ENCODE measurements at places on chromosomes 6 and 20.
A peak's percentile ranks its signal among the peaks of the same experiment; 100 is the strongest.

DNA sequence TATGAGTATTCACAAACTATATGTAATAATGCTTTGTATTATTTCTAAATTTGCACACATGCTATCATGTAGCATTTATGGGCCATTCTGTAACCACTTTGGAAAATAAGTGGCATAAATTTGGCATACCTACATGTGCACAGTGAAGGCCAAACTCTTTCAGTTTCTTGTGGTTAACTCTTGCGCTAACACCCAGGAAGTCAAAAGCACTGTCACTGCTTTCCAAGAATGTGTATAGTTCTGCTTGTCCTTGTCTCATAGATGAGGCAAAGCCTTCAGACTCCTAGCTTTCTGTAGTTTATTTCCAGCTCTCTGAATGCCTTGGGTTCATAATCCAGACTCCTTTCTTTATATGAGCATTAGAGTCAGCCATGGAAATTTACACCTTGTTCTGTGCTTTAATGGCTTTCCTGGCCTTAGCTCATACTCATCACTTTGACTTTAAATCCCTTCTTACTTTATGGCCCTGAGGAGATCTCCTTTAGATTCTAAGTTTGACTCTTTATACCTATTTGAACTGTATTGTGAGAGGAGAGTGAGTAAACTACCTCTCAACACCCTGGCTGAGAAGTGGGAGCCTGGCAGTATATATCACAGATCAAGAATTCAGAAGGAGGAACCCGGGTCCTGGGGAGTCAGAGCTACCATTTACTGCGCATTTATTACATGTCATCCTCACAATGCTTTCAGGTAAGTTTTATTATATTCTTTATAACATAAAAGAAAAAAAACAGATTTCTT, 949 bp upstream of the SLC17A3 start:
- DNase-seq = no peak

DNA sequence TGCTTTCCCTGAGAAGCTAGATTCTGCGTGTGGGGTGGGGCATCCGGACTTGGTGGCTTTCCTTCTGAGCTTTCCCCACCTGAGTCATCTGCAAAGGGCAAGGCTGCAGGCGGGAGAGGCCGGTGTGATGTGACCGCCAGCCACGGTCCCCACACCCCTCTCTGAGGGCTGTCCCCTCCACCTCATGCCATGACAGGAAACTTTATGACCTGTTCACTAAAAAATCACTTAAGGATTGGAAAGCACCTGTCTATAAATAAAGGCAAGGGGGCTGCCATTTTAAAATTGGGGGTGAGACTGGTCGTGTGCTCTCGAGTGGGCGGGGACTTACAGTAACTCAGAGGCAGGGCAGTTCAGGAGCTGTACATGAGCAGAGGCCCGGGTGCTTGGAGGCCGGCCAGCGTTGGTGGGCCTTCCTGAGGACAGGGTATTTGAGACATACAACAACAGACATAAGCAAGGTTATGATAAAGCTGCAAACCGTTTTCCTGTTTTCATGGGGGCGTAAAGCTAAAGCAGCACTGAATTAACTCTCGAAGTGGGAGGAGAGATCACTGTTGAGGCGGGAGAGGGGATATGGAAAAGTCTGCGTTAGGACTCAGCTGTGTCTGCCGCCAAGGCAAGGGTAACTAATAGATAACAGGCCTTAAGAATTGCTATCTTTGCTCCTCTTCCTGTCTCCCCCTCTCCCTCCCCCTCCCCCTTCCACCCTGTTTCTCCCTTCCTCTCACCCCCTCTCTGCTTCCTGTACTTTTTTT, 16.1 kb upstream of the SERPINB1 start:
- peak; percentile 67 for DNase-seq

GRCh38 chr6:38937839-38938613, 110.6 kb upstream of the GLP1R start:
- no peak for DNase-seq

DNA sequence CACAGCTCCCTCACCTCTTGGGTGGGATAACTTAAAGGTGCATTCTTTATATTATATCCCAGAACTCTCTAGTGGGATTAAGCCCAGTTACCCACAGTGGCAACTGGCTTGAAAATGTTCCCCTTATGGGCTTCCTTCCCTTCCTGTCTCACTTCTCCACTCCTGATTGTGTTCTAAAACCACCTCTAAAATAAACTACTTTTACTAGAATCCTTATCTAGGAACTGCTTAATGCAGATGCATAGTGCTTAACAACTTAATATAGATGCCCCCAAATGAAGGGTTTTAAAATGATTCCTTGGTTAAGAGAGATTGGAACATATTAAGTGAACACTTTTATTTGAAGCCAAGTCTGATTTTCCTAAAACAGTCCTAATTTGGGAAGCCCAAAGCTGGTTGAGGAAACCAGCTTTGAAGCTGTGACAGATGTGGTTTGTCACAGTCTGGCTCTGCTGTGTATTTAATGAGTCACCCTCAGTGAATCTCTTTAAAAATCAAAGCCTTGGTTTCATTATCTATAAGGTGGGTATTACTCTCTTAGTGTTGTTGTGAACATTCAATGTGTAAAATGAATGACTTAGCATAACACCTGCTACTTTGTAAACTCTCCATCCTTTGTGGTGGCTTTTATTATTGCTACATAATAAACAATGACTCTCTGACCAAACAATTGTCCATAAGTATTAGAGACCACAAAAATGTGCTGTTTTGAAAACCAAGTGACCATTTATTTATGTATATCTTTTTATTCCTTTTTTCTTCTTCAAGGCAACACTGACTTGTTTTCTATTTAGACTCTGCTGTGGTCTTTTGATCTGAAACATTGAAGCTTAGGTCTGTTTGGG, 24.4 kb downstream of the PLCB1 start:
- DNase-seq = no peak

DNA sequence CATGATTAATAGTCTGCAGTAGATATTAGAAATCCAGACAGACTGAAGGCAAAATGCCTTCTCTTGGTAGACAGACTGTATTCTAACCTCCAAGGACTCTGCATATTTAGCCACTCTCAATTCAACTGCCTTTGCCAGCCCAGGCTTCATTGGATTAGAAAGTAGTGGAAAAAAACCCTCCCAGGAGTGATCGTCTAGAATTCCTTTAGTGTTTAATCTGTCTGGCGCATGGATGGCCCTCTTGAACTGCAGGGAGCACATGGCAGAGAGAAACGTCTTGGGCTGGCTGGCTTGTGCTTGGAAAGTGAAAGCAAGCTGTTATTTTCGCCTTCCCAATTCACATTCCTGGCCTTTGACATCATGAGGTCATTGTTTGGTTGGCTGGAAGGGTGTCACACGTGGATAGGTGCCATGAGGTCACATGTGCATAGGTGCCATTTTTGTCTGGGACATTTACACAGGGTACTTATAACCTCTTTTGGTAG, 30.9 kb upstream of the NEDD9 start:
- DNase-seq = no peak

GRCh38 chr20:59789686-59790085, 143.8 kb downstream of the SYCP2 start:
- no peak for DNase-seq

GRCh38 chr6:88728756-88729155, 234.7 kb downstream of the RNGTT start:
- no peak for DNase-seq

DNA sequence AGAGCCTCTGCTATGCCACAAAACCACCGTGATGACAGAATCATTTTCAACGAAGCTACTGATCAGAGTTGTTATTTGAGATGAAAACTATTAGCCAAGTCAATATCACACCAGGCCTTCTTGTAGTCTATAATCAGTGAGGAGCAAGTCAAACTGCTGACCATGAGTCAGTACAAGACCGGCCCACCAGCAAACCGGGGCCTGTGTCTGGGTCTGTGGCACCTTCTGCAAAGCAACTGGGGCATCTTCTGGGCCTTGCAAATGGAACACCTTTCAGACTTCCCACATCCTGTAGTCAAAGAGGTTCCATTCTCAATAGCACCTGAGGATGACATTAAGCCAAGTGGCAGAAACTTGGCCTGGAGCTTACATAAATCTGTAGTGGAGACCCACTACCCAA, 38.5 kb downstream of the CPXM1 start:
- no peak for DNase-seq

DNA sequence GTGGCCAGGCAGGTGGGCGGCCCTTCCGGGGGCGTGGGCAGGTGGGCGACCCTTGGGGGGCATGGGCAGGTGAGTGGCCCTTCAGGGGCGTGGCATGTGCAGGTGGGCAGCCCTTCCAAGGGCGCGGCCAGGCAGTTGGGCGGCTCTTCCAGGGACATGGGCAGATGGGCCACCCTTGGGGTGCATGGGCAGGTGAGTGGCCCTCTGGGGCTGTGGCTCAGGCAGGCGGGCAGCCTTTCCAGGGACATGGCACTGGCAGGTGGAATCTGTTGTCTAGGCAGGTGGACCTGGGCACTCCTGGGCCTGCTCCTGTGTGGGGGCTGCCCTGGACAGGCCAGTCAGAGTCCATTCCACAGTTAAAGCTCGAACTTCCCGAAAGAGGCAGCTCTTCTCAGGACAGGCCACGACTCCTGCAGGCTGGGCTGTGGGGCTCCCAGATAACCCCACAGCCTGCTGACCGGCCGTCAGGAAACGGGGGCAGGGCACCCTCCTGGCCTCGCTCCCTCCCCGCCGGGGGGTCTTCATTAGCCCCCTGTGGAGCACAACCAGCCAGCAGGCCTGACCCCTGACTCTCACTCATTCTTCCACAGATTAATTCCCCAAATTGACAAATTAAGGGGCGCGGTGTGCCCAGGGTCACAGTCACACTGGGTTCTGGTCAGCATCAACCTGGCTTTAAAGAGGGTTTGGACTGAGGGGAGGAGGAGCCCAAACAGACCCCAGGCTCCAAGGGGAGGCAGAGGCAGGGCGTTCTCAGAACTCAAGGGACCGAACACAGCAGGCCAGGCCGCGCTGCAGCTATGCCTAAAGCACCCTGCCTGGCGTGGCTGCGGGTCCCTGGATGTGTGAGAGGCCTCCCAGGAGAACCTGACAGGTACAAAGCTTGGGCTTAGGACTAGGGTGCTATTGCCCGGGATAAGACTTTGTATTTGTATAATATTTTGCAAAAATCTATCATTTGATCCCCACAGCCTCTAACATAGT, 130.0 kb downstream of the DLL1 start:
- DNase-seq = no peak

DNA sequence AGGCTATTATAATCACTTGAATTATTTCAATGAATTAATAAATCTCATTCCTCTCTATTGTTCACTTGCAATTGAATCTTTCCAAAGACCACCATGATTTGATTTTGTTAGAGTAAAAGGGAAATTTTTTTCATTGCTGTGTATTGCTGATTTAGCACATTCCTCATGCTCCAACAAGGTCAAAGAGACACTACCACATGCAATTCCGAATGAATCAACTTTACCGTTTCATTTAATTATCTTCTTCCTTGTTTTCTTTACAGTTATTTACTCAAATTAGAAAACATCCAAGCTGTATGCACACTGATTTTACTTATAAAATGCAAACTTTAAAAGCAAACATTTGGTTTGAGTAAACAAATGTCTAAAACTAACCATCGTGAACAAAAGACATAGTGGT, 967 bp downstream of the KIAA0408 start:
- no peak for DNase-seq

DNA sequence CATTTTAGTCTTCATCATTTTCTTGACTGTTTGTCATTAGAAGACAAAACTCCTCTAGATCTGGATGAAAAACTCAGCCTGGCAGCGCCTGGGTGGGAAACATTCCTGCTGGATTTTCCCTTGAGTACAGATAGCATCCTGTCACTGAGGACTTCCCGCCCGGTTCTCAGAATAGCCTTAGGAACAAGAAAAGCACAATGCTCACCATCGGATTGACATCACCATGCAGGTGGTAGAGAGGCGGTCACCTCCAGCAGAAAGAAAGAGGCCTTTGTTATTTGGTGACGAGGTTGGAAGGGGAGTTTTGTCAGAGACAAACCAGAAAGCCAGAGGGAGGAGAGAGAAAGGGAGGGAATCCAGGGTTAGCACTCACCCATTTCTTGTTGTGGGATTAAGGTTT, 39.8 kb downstream of the KIF25 start:
- no peak for DNase-seq

DNA sequence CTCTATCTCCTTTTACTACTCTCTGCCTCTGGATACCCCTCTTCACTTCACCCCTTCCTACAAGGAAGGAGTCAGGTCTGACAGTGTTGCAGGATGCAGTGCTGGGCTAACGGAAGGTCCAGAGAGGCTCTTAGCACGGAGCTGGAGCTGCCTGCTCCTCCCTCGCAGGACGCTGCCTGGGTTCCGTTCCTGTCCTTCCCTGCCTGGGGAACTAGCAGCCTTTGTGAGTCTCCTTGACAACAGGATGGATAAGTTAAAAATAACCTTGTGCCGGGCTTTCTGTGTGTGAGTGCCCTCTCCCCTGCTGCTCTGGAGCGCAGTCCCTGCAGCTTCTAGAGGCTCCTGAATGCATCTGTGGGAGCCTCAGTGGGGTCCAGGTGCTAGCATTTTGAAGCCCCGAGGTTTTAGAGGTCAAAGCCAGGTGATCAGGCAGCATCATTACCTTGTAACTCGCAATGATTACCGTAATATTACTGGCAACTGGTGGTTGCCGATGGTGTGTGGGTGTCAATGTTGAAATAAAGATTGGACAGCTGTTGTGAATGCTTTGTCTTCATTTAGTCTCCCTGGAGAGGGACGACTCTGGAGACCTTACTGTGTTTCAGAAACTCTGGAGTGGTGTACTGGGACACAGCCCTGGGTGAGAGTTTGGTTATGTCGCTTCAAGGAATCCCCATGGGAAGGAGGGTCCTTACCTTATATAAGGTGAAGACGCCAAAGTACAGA, 44.4 kb downstream of the CDS2 start:
- no peak for DNase-seq

DNA sequence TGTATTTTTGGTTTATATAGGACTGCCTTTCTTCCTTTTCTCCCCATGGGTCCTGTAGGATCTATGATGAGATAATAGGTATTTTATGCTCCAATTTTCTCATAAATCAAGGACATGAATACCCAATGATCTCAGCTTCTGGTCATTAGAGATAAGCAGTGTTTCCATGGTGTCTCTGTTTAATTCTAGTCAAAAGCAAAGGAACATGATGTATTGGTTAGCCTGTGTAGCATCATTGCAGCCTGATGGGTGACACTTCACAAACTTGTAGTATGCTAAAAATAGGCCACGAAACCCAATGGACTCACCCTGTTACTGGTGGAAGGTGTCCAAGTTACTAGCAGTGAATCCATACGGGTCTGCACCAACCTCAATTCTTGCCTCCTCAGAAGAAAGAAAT, 116.2 kb upstream of the SNX9 start:
- DNase-seq = no peak

DNA sequence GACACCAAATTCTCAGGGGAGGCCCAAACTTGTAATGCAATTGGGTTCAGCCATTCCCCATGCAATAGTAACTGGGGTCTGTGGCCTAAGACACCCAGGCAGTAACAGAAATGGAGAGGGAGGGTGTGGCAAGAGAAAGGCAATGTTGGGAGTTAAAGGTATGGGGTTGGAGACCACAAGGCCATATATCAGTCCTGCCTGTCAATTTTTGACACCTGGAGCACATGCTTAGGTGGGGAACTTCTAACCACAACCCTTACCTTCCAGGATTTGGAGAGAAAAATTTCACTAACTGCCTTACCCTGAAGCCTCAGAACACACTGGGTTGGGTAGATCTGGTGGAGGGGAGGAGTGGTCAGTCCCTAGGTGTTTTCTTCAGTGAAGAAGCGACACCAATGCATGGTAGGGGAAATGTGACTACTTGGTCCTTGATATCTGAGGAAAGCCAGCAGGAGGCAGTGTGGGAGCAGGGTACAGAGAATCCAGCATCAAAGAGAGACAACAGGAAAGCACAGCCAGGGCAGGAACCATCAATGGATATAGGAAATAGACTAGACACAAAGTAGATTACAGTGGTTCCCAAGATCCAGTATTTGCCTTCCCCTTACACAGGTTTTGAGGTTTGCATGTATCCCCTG, 6.8 kb upstream of the USP49 start:
- DNase-seq = no peak

- no peak for DNase-seq
Measured at GRCh38 chr6:144662812-144663365, 377.8 kb downstream of the UTRN start.
